Psoas muscle (tissue), 8 donors: ENCODE measurements at places on chromosomes 7 and 10. TPM values are rescaled to one million over a fixed set of nuclear protein-coding genes. Genes with fewer than 3 reads are reported as not detected.

The ERVW-1 gene
- not detected for total RNA-seq

The PRLHR gene
- total RNA-seq, result not detected

The SEMA3A gene
- total RNA-seq, result 0.46 TPM

The LIPK gene
- not detected for total RNA-seq

The ADARB2 gene
- not detected for total RNA-seq

The DEPP1 gene
- 28.2 TPM for total RNA-seq

The CDHR3 gene
- total RNA-seq, result 0.30 TPM

The TAS2R3 gene
- total RNA-seq, result 0.26 TPM

The CRHR2 gene
- total RNA-seq, result 1.3 TPM

The FZD8 gene
- total RNA-seq, result 6.1 TPM

- DNase-seq, result no peak
Observed at GRCh38 chr10:127210936-127211466, 14.6 kb upstream of the INSYN2A start.

DNA sequence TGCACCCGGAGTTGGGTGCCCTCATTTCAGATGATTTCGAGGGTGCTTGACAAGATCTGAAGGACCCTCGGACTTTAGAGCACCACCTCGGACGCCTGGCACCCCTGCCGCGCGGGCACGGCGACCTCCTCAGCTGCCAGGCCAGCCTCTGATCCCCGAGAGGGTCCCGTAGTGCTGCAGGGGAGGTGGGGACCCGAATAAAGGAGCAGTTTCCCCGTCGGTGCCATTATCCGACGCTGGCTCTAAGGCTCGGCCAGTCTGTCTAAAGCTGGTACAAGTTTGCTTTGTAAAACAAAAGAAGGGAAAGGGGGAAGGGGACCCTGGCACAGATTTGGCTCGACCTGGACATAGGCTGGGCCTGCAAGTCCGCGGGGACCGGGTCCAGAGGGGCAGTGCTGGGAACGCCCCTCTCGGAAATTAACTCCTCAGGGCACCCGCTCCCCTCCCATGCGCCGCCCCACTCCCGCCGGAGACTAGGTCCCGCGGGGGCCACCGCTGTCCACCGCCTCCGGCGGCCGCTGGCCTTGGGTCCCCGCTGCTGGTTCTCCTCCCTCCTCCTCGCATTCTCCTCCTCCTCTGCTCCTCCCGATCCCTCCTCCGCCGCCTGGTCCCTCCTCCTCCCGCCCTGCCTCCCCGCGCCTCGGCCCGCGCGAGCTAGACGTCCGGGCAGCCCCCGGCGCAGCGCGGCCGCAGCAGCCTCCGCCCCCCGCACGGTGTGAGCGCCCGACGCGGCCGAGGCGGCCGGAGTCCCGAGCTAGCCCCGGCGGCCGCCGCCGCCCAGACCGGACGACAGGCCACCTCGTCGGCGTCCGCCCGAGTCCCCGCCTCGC, at the start of gene EGFR:
Gene EGFR, plus strand, starts transcription at position 657 of the 830 bp plus-strand sequence. CDS start 261 bp downstream, outside the sequence.
- peak; percentile 92 for DNase-seq

DNA sequence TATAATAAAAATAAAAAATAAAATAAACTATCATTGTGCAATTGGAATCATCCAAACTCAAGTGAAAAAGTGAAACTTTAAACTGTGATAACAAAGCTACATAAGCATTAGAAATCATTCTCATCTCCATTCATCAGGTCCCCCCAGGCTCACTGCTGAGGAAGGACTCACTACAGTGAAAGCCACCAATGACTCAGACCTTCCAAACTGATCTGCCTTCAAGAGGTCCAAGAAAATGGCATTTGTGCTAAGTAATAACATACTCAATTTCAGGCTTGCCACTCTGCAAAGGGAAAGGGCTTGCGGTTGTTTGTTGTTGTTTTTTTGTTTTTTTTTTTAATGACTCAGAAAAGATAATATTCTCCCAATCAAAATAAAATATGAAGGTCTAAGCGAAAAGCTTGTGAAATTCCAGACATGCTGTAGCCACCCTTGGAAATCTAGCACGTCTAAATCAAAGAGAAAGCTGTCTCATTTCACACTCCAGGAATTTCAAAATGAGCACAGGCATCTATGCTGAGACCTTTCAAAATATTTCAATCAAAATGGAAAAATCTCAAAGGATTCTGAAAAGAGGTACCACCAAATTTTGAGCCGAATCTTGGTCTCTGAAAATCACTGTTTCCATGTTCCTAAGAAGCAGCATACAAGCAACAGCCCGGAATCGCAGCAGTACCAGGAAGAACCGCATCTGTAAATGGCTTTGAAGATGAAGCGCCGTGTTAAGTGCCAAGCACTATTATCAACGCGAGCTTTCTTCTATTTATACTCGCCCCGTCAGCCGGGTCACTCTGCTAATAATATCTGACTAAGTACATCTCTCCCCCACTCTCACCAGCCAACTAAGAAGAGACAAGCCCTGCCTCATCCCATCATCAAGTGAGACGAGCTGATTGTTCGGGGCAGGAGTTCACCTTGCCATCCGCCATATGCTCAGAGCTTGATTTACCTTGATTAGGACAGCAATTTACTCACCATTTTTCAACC, 13.5 kb downstream of the SFMBT2 start:
- DNase-seq, result peak; percentile 25

GRCh38 chr10:95312986-95313495, 22.2 kb upstream of the PDLIM1 start:
- DNase-seq, result no peak

- no peak for DNase-seq
Observed at GRCh38 chr7:141342621-141343408, 208.4 kb upstream of the AGK start.

DNA sequence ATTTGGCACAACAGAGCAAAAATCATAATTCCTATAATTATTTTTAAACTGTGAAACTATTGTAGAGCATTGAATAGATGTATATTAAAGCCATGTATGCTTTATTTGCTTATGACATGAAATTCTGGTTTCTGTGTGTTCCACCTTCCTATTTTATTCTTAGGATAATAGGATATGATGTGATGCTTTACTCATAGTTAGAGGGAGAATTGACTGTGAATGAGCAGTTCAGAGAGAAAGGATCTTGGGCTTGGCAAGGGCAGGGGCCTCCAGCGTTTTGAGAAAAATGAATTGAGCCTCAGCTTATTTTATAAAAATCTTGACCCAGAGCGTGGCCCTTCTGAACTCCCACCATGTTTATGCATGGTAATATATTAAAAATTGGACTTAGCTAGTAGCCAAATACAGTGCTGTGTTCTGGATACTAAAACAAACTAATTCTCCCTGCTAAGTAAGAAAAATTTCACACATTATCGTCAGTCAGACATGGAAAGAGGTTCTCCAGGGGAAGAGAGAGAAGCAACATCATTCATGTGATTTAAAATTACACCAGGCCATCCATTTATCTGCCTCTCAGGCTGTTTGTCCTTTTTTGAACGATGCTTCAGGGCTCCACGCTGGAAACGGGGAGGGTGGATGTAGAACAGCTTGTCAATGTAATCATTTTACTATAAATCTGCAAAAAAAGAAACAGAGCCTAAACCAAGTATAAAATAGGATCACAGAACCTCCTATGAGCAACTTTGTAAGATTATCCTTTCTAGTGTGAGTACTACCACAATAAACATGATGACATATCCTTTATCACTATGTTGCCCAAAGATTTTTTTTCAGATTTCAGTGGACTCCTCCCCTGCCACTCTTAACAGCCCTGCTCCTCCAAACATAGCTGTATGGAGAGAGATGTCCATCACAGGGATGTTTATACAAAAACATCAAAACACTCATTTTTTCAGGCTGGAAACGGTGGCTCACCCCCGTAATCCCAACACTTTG, 258.1 kb upstream of the C7orf33 start:
- no peak for DNase-seq

DNA sequence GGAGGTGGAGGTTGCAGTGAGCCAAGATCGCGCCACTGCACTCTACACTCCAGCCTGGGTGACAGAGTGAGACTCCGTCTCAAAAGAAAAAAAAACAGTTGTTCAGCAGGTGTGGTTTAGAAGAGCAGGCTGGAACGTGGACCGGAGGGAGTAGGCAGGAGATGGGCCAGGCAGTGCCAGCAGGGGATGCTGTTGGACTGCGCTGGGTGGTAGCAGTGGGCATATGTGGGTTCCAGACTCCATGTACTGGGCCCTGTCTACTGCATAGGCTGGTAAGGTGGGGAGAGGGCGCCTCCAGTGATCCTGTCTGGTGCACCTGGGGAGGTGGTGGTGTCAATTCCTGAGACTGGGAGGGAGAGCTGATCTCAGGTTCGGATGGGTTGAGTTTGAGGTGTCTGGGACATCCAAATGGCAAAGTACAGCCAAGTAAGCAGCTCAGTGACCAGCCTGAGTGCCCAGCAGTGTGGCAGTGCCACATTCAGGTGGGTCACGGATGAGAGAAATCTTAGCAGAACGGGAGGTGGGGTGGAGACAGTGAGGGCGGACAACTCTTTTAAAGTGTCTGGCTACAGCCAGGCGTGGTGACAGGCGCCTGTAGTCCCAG, 25.9 kb downstream of the SFXN4 start:
- DNase-seq, result no peak

- no peak for DNase-seq
Observed at GRCh38 chr7:55556031-55556430, 16.3 kb downstream of the VOPP1 start.

DNA sequence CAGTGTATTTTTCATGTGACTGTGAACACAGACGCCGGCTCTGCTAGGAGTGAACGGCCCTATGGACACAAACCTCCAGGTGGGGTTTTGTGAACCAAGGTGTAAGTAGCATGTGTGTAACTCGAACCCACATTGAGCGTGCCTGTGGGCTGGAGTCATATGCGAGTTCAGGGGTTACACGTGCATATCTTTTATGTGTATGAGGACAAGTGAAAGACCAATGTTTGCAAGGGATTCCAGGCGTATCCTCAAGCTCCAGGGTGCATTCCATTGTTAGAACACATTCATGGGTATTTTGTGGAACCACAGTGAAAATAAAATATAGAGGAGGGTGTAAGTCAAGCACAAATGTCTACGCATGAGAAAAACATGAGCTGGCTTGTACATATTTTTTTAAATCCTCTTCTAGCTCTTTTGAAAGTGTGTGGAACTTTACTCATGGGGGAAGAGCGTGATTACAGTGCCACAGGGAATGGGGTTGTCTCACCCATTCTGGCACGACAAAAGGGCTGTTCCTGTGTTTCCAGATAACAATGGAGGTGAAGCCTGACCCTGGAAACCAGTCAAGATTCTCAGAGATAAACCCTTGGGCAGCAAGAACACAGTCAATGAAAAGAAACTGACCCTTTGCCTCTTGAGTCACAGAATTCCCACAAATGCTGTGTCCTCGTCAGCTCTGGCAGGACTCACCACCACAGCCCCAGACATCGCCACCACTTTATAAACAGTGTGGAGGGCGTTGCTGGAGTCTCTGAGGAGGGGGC, 37.0 kb upstream of the GOT1 start:
- no peak for DNase-seq

DNA sequence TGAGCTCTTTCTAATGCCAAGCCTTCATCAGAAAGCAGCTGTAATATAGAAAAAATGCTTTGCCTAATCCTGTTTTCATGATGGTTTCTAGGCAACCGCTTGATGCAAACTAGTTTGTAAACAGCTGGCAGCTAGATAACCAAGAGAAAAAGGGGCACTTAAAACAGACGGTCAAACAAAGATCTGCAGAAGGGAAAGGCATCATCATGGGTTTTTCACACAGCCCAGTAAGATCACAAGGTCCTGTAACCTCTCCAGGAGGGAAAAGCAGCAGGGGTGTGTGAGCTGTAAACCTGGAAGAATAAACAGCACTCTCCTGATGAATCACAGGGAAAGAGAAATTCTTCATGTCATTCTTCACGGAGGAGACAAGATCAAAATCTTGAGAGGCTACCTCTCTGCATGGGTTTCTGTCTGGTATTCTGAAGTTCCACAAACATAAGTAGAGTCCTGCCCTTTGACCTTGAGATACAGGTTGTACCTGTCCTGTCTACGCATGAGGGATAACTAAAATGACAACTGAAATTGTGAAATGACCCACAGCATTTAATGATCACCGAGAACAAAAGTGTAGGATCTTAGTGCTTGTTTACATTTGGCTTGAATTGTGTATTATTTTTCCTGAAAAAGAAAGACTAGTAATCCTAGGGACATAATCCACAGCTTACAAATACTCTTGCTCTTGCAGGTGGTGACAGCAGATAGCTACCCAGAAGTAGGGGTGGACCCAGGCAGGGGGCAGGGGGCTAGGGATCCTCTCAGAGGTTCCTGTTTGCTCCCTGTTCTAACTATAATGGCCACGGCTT, 48.0 kb downstream of the CREB3L2 start:
- no peak for DNase-seq

GRCh38 chr7:140537750-140538482, 58.6 kb upstream of the MKRN1 start:
- peak; percentile 40 for DNase-seq

DNA sequence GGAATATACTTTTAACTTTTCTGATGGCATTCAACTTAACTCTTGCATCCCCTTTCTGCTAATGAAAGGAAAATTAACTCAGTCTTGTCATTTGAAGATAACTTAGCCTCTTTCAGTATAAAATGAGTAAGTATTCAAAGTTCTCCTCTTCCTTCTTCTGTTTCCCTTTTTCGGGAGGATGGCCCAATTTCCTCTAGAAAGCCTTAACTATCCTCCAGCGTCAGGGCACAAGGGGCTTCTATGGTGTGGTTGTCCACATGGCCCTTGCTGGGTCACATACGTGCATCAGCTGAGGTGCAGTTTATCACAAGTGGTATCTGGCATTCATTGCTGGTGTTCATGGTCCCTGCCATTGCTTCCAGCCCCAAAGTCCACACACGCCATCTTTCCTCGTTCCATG, 17.8 kb upstream of the GSAP start:
- no peak for DNase-seq

DNA sequence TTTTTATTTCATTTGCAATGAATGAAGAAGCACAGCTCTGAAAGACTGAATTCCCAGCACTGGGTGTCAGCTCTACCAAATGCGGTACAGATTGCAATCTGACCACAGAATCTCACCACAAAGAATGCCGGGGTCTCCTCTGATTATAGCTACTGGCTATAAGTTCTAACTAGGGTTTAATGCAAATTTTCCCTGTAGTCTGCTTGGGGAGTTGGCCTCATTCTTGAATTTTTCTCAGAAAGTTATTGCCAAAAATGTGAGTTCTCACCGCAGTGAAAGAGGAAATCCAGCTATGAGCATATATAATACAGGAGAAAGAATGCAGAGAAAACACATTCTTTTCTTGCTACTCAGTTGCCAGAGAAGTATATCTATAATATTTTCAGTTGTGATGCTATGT, 1255.7 kb upstream of the LRRTM3 start:
- no peak for DNase-seq

GRCh38 chr7:149027055-149027454, 1.2 kb downstream of the PDIA4 start:
- DNase-seq, result no peak

GRCh38 chr10:124007102-124007772, 86.2 kb downstream of the CHST15 start:
- DNase-seq, result no peak

DNA sequence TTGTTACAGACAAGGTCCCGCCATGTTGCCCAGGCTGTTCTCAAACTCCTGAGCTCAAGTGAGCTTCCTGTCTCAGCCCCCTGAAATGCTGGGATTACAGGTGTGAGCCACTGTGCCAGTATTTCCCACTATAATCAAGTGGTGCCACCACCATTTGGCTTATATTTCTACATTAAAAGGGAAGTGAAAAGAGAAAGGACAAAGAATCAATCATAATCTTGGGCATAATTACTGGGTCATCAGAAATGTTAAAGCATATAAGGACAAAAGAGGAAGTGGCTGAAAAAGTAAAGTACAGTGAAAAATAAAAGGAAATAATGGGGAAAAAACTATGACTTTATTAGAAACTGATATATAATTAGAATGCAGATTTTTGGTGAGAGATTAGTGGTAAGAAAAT, 25.7 kb upstream of the ENTPD1 start:
- no peak for DNase-seq
